ENCODE measurements at places on chromosomes 6 and 20.

DNA sequence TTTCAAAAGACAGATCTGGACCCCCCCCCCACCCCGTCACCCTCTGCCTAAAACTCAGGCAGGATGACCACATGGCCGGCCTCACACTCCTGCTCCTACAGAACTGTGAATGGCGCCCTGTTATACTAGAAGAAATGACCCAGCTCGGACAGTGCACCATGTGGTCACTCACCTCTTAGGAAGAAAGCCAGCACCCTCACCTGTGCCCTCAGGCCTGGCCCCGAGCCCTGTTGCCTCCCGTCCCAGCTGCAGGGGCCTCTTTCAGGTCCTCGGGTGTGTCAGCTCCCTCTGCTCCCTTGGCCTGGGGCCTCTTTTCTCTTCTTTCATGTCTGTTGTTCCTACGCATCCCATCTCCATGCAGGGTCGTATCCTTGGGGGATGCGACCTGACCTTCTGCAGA is 23.7 kb downstream of the OSBPL2 start:
- DNase-seq, result no peak
- no peaks in the 10 kb centered on the region for H3K27me3 ChIP-seq
- no peaks in the 10 kb centered on the region for H3K4me1 ChIP-seq
- H3K27ac ChIP-seq, result no peak overlapping the region
- H3K4me3 ChIP-seq, result no peak overlapping the region

DNA sequence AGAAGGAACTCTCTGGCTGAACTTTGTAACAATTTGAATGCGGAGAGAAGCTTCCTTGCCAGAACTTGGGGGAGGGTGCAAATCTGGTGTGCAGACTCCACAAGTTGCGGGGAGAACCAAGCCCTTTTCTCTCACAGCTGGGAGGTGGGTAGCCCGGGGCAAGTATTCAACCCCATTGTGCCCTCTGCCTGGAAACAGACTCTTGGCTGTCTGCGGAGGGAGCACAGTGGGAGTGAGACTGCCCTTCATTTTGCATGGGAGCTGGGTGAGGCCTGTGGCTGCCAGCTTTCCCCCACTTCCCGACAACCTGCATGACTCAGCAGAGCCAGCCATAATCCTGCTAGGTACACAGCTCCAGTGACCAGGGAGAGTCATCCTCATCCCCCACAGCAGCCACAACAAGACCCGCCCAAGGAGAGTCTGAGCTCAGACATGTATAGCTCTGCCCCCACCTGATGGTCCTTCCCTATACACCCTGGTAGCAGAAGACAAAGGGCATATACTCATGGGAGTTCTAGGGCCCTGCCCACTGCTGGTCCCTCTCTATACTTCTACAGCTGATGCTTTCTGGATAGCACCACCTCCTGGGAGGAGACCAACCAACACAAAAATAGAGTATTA is 29.4 kb upstream of the TPD52L1 start:
- H3K4me3 ChIP-seq, result no peak overlapping the region
- H3K36me3 ChIP-seq, result no peaks in the 10 kb centered on the region
- DNase-seq, result no peak
- H3K27me3 ChIP-seq, result peaks cover 24% of the 10 kb centered on the region
- H3K27ac ChIP-seq, result no peak overlapping the region
- H3K4me1 ChIP-seq, result no peaks in the 10 kb centered on the region

GRCh38 chr20:48406498-48406897 is 421.3 kb downstream of the PREX1 start:
- H3K36me3 ChIP-seq, result no peaks in the 10 kb centered on the region
- H3K4me3 ChIP-seq, result no peak overlapping the region
- peaks cover 2% of the 10 kb centered on the region for H3K4me1 ChIP-seq
- H3K27me3 ChIP-seq, result peaks cover 18% of the 10 kb centered on the region

DNA sequence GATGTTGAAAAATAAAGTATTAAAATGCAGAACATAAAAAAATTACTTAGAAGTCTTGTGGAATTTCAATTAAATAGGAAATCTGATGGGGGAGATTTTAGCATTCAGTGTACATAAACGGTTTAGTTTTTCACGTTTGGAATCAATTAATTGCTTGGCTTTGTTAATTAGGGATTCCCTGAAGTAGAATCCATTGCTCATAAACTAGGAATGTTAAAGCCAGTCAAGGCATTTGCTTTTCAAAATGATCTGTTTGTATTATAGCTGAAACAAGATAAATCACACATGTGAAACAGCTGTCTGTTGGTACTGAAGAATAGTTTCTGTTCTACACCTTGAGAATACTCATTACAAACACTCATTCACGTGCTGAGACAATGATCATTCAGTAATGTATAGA is 297.9 kb downstream of the TBC1D7 start:
- peaks cover 25% of the 10 kb centered on the region for H3K27me3 ChIP-seq
- no peaks in the 10 kb centered on the region for H3K36me3 ChIP-seq
- DNase-seq, result no peak
- no peak overlapping the region for H3K27ac ChIP-seq
- no peak overlapping the region for H3K4me3 ChIP-seq

GRCh38 chr20:50590348-50590664 is 80.1 kb downstream of the PTPN1 start:
- peaks cover 2% of the 10 kb centered on the region for H3K4me1 ChIP-seq
- no peak overlapping the region for H3K4me3 ChIP-seq
- H3K27ac ChIP-seq, result peak overlapping the region; percentile 67
- no peaks in the 10 kb centered on the region for H3K27me3 ChIP-seq

All from activated T-cell treated with anti-CD3 and anti-CD28 coated beads, Interleukin-2, amount 50 U/mL, for 24 hours (primary cell).